ENCODE measurements at places on chromosomes 1 and 21.

GRCh38 chr21:29939104-29939923 is 482 bp downstream of the GRIK1 start:
- no peak for DNase-seq

GRCh38 chr1:51518586-51519047 is 449 bp downstream of the EPS15 start:
- peak; percentile 20 for DNase-seq

DNA sequence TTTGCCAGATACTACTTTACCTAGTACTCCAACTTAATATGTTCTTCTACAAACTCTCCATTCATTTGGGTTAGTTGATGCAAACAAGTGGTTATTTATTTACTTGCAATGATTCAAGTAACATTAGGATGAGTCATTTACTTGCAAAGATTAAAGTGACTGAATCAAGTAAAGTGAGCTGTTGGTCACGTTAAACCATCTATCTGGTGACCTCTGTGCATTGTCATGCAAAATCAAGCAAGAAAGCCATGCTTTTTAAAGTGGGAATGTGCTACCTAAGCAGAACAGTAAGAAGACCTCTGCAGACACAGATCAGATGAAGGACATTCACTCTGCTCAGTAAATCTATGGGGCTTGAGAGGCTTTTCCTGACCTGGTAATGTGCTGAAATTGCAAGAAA is 254.7 kb downstream of the LRRIQ3 start:
- no peak for DNase-seq

GRCh38 chr1:200053091-200053490 is 25.6 kb downstream of the NR5A2 start:
- no peak for DNase-seq

GRCh38 chr1:94304553-94304952 is 67.2 kb upstream of the ARHGAP29 start:
- no peak for DNase-seq

DNA sequence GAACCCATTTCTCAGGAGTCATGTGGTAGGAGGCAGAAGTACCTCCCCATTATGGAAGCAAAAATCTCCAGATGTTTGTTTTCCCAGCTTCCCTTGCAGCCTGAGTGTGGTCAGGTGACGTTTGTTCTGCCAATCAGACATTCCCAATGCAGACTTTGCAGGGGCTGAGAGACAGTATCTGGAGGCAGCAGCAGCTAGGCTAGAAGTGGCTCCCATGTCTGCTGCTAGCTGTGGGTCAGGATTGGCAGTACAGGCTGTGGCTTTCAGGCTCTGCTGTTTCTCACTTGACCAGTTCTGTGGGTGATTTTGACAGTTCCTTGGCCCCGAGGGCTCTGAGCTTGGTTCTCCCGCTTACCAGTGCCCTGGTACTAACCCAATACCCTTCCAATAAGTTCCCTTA is 58.6 kb upstream of the NBPF3 start:
- no peak for DNase-seq

DNA sequence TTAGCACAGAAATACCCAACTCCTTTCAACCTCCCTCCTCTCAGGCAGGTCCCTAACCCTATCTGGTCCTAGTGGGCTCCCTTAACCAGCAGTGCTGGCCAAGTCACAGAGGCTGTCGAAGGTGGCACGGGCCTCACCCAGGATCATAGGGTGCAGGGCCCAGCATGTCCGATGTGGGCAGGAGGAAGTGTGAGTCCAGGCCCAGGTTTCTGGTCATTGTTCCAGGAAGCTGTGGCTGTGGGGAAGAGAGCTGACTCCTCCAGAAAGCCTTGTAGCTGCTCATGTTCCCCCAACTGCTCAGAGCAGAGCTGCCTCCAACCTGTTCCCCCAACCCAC is 2.4 kb downstream of the CCDC17 start:
- DNase-seq: no peak

- DNase-seq: no peak
Measured at GRCh38 chr1:55352080-55352810, 137.1 kb upstream of the USP24 start.

GRCh38 chr1:206892351-206892984 is 4.8 kb upstream of the IL24 start:
- no peak for DNase-seq

- no peak for DNase-seq
Measured at GRCh38 chr1:162283657-162284056, 93.0 kb downstream of the SPATA46 start.

DNA sequence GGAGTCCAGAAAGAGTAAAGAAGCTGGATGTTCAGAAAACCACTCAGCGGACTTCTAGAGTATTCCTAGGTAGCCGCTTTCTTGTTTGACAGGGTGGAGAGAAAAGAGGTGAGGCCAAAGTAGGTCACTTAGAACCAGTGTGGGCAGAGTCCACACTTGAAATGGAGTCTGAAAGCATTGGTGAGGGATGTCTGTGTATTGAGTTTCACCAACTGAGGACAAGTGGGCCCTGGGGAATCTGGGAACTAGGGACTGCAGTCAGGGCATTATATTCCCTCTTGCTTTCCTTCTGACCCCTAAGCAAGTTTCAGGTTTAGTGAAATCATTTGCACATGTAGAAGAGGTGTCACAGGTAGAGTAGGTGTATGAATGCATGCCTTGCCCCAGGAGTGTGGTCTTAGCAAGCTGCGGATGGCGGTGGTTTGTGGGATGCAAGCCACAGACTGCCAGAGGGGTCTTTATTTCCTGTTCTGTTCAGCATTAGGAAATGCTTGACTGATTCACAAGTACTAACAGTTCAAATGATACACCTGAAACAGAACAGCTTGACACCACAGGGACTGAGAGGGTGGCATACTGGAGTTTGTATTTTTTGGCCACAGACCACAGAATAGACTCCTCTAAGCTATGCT is 1.1 kb upstream of the GNG12 start:
- DNase-seq: no peak

GRCh38 chr1:58844176-58844575 is 60.3 kb upstream of the JUN start:
- DNase-seq: no peak

DNA sequence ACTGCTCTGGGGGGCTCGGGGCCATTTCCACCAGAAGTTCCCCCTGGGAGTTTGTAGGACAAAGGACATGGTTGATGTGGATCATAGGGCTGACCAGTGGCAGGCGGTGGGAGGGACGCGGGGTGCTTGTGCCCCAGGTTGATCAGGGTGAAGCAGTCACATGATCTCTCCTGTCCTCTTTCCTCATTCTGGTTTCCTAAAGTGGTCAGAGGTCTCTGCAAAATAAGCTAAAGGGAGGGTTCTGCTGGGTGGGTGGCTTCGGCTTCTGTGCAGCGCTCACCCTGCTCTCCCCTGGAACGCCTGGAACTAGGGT is 9.2 kb downstream of the PDXK start:
- no peak for DNase-seq

DNA sequence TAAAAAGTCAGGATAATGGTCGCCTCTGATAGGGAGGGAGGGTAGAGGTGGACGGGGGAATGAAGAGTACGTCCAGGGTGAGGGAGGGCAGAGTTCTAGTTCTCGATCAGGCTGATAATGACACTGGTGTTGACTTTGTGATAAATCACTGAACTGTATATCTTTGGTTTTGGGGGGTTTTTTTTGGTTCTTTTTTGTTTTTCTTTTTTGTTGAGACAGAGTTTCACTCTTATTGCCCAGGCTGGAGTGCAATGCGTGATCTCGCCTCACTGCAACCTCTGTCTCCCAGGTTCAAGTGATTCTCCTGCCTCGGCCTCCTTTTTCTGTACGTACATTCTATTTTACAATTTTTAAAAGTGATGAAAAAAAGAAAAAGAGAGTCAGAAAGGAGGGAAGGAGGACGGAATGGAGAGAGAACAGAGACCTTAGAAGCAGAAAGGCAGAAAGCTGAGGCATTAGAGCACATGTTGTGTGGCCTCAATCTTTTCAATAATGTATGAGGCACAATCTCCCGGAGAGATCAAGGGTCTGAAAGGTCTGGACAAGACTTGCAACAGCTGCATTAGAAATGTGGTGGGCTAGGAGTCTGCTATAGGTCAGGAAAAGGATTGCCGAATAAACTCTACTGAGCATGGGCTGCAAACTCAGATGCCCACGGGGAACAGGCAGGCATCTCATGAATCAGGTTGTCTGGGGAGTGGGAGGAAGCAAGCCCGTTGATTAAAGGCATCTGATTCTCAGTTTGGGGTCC is 174.8 kb downstream of the TOMM20 start:
- DNase-seq: no peak

GRCh38 chr1:64080941-64081562 is 122.4 kb upstream of the UBE2U start:
- no peak for DNase-seq

DNA sequence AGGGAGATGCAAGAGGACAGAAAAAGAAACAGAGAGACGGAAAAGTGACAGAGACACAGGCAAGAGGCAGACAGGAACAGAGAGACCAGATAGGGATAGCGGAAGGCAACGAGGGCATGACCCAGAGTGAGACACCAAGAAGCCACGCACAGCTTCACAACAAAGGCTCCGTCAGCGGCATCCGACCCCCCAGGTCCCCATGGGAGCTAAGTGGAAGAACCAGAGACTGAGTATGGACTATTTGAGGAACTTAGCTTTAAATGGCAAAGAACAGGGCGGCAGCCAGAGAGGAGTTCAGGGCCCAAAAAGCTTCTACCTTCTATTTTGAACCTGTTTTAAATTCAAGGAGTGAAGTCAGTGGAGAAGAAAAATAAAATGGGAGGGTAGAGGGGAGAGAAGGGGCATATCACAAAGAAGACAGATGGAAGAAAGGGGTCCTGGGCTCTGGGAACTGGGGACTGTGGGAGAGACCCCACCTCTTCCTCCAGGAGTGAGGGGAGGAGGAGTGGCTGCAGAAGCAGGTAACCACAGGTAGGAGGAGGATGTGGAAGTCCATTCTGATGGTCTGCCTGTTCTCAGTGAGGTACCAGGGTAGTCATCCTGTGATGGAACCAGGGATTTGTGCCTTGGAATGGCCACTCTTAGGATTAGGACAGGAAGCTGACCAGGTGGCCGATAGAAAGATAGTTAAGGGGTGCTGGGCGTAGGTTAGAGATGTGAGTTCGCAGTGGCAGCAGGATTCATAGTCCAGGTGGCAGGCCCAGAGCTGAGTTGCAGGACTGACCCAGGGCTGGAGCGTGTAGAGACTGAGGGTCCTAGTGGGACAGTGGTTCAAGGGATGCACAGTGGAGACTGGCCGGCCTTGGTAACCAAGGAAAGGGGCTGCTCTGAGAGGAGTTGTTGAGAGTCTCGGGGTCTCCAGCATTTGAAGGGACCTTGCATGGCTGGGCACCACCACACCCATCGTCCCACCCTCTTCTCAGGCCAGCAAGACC is 37.7 kb downstream of the CSMD2 start:
- no peak for DNase-seq

GRCh38 chr1:175471039-175471800 is 272.2 kb downstream of the TNR start:
- DNase-seq: no peak

- DNase-seq: peak; percentile 21
Measured at GRCh38 chr1:241627453-241628259, 12.5 kb downstream of the CHML start.

- DNase-seq: no peak
Measured at GRCh38 chr1:9284061-9284460, 8.6 kb upstream of the SPSB1 start.

GRCh38 chr1:206693029-206693428 is 8.3 kb downstream of the MAPKAPK2 start:
- no peak for DNase-seq

GRCh38 chr1:232340446-232340845 is 289.5 kb downstream of the SIPA1L2 start:
- no peak for DNase-seq

DNA sequence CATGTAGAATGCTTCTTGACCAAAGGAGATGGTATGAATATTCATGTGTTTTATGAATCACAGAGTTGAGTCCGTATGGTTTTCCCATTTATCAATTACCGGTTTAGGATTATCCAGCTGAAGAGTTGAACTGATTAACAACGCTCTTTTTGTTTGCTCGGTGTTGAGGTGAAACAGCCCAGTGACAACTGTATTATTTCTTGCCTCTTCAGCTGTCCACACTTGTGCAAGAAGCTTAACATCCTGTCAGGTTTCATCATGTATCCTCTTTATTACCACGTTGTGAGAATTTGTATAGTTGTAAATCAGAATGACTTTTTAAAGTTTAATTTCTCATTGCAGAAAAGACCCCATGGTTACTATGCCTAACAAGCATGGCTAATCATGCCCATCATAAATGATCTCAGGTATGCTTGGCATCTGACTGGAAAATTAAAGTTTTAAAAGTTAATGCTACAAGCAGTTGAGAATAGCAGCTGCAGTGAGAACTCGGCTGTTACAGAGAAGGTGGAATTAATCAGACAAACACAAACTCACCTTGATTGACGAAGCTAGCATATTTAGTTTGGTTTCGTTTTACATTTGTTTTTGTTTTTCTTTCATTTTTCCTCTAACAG is 563.2 kb upstream of the ADGRL2 start:
- no peak for DNase-seq

DNA sequence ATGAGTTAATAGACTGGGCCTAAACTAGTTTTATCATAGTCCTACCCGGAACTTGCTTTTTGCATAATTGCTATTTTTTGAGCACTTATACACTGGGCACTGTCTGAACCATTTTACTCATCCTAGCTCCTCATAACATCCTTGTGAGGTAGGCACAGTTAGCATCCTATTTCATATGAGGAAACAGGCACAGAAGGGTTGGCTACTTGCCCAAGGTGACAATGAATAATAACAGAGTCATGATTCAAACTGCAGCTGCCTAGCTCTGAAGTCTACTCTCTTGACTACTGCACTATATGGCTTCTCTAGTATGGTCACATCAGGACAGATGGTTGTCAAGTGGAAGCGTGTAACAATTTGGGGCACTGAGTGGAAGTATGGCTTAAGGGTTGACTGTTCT is 18.2 kb upstream of the RC3H1 start:
- DNase-seq: no peak

GRCh38 chr1:1306070-1306660 is 1.6 kb downstream of the ACAP3 start:
- DNase-seq: no peak

GRCh38 chr1:207306603-207307002 is 14.9 kb upstream of the CD55 start:
- DNase-seq: no peak

- DNase-seq: no peak
Measured at GRCh38 chr1:63307196-63307794, 15.1 kb upstream of the FOXD3 start.

DNA sequence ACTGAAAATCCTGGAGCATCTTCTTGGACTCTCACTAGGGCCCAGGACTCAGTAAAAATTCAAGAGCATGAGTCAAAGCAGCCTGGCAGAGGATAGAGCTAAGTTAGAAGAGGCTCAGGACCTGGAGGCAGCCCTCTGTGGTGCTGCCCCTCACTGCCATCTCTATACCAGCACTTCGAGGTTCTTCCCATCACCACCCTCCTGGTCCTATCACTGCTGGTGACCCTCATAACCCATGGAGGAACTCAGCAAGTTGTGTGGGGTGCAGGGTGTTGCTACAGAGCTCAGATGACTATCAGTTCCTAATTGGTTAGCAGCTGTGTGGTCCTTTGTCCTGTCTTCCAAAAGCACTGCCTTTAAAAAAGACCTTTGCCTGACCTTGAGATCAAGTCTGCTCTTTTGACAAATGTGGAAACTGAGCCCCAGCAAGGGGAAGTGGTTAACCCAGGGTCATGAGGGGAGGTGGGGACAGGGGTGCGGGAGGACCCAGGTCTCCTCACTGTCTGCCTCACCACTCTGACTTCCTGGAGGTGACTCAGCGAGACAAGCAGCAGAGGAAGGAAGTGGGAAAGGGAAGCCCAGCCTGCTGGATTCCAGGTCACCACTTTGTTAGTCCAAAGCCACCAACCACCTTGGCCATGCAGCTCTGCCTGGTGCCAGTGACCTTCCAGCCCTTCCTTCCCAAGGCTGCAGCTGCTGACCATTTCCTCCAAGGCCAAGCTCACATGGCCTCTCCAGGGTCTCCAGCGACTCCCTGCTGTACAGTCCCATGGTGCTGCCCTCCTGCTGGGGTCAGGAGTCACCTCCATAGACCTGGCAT is 199.4 kb upstream of the EDN2 start:
- DNase-seq: no peak
